Esophagus muscularis mucosa (tissue), 4 donors: ENCODE measurements at places on chromosomes 2 and 18. TPM values are rescaled to one million over a fixed set of nuclear protein-coding genes. Genes with fewer than 3 reads are reported as not detected.
A peak's percentile ranks its signal among the peaks of the same experiment; 100 is the strongest.

DNA sequence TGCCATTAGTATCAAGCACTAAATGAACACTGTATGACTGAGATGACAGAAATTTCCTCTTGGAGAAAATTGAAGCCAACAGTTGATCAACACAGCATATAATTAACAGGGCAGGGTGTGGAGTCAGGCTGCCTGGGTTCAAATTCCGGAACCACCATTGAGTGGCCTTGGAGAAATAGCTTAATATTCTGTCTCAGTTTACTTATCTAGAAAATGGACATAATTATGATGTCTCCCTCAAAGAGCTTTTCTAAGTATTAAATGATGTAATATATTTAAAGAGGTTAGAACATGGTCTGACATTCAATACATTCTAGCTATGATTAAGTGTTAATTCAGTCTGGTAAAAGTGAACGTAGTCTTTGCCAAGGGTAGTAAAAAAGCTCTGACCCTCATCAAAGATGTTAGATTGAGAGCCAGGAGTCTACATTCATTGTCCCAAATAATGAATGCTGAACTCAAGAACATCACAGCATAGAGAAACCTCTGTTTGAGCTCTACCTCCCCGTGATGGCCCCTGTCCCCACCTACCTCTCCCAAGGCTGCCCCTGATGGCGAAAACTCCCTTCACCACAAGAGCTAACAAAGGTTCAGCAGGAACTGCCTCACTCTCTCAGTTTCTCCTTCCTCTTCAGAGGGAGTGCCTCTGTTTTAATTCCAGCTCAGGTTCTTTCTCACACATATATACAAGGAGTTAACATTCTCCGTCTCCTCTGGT is 2.7 kb upstream of the VWA3B start:
- peaks cover 15% of the 10 kb centered on the region for H3K4me1 ChIP-seq
- no peaks in the 10 kb centered on the region for H3K27me3 ChIP-seq
- H3K27ac ChIP-seq = no peak overlapping the region
- no peaks in the 10 kb centered on the region for H3K36me3 ChIP-seq
- DNase-seq = no peak

- no peaks in the 10 kb centered on the region for H3K27me3 ChIP-seq
- H3K4me3 ChIP-seq = no peak overlapping the region
- peaks cover 34% of the 10 kb centered on the region for H3K4me1 ChIP-seq
- no peaks in the 10 kb centered on the region for H3K36me3 ChIP-seq
Observed at GRCh38 chr2:23566241-23567142, 181.5 kb downstream of the KLHL29 start.

- no peak overlapping the region for H3K4me3 ChIP-seq
- H3K27ac ChIP-seq = no peak overlapping the region
- no peaks in the 10 kb centered on the region for H3K36me3 ChIP-seq
- peak; percentile 64 for DNase-seq
Observed at GRCh38 chr18:69957747-69958146, 10.1 kb upstream of the CD226 start.

ARHGAP15 gene
- total RNA-seq = 7.1 TPM

DNA sequence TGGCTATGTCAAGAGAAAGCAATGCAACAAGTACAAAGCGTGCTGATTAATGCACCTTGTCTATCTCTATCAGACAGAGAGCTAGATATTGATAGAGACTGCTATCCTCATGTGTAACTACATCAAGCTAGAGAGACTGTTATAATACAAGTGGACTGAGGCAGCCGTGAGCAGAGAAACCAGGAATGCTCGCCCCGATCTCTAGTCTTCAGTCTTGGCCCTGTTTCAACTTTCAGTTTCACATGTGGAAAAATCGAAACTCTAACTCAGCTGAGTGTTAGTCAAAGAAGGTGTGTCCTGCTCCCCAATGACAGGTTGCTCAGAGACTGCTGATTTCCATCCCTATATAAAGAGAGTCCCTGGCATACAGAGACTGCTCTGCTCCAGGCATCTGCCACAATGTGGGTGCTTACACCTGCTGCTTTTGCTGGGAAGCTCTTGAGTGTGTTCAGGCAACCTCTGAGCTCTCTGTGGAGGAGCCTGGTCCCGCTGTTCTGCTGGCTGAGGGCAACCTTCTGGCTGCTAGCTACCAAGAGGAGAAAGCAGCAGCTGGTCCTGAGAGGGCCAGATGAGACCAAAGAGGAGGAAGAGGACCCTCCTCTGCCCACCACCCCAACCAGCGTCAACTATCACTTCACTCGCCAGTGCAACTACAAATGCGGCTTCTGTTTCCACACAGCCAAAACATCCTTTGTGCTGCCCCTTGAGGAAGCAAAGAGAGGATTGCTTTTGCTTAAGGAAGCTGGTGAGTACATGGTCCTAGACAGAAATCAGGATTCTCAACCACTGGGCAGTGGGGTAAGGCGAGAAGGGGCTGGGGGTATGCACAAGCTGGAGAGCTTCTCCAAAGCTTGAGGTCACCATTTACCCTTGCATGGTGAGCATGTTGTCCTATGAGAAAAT is at the start of gene RSAD2:
RSAD2 (plus strand) TSS at position 376 of the 903 bp plus-strand sequence; CDS start at position 400, 24 bp downstream.
- no peaks in the 10 kb centered on the region for H3K36me3 ChIP-seq
- peak within 1 kb of the TSS; percentile 55 for H3K27ac ChIP-seq
- peak within 1 kb of the TSS; percentile 61 for H3K4me3 ChIP-seq
- peaks cover 28% of the 10 kb centered on the region for H3K4me1 ChIP-seq

DNA sequence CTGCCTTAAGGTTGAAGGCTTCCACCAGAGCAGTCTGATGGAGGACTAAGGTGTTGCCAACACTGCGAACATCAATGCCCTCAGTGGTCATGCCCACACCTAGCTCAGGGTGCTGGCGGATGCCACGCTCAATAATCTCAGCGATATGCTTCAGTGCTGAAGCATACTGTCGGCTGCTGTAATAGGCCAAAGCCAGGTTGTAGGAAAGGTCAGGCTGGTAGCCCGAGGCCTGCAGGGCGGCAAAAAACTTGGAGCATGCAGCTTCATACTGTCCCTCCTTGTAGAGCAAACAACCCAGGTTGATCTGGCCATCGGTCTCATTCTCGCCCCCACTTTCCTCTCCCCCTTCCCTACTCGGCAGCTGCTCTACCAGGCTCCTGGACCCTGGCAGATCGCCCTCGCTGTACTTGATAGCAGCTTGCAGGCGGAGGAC is 159.4 kb downstream of the AGPS start:
- peak overlapping the region; percentile 76 for H3K4me3 ChIP-seq
- peaks cover 15% of the 10 kb centered on the region for H3K4me1 ChIP-seq
- no peaks in the 10 kb centered on the region for H3K27me3 ChIP-seq
- no peak for DNase-seq
- no peaks in the 10 kb centered on the region for H3K36me3 ChIP-seq
